ENCODE measurements at places on chromosomes 5 and 9.

- no peak for DNase-seq
Measured at GRCh38 chr9:93139365-93140182, 5.5 kb upstream of the NINJ1 start.

GRCh38 chr5:143183989-143184388, 219.5 kb downstream of the NR3C1 start:
- no peak for DNase-seq

- DNase-seq = no peak
Measured at GRCh38 chr9:37119360-37119759, 1.0 kb upstream of the ZCCHC7 start.

DNA sequence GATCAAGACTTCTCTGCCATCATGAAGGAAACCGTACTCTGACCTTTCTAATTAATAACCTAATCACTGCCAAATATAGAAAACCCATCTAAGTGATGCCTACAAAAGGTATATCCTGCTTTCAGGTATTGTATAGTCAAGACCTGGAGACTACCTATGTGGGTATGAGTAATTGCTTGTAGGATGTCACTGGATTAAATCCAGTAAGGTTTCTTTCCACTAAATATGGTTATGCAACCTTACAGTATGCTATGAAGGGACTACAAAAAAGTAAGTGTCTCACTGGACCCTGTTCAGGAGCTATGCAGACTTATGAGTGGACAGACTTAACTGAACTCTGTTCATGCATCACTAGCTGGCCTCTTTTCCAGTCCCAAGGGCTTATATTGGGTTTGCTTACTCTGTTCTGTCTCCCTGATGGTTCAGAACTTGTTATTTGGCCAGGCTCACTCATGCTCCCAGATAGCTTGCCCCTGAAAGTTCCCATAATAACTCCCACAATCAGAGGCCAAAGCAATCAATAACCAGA, 51.1 kb downstream of the PDE6A start:
- DNase-seq = no peak
